Metanephros (tissue), 2 donors: ENCODE measurements at places on chromosomes 12 and 14. TPM values are rescaled to one million over a fixed set of nuclear protein-coding genes. Genes with fewer than 3 reads are reported as not detected.

Gene TBC1D30
- 9.5 TPM for total RNA-seq

Gene C14orf132
- total RNA-seq: 54.0 TPM

Gene AMHR2
- 0.47 TPM for total RNA-seq

Gene CD4
- 18.3 TPM for total RNA-seq

Gene ALG10
- total RNA-seq: 19.8 TPM

Gene TAS2R50
- total RNA-seq: 7.0 TPM

Gene SLC38A2
- total RNA-seq: 159 TPM

Gene PRH1
- 67.3 TPM for total RNA-seq

Gene BRMS1L
- total RNA-seq: 7.5 TPM

Gene CEBPE
- 1.1 TPM for total RNA-seq

Gene IFT81
- 15.4 TPM for total RNA-seq

Gene AKAP6
- total RNA-seq: 17.8 TPM

Gene AMDHD1
- total RNA-seq: 0.88 TPM

Gene CMA1
- not detected for total RNA-seq

Gene EIF2S3B
- total RNA-seq: 0.47 TPM

Gene ASB2
- 14.4 TPM for total RNA-seq

Gene TSPAN9
- total RNA-seq: 94.7 TPM

Gene USP44
- 2.3 TPM for total RNA-seq

Gene B4GALNT1
- 1.3 TPM for total RNA-seq

Gene PKP2
- total RNA-seq: 19.1 TPM

Gene GUCY2C
- total RNA-seq: not detected
